ENCODE measurements at places on chromosomes 16 and 17.
A peak's percentile ranks its signal among the peaks of the same experiment; 100 is the strongest.

- no peak for DNase-seq
These were observed 160.4 kb downstream of the ABCA8 start for GRCh38 chr17:68794636-68795434.

DNA sequence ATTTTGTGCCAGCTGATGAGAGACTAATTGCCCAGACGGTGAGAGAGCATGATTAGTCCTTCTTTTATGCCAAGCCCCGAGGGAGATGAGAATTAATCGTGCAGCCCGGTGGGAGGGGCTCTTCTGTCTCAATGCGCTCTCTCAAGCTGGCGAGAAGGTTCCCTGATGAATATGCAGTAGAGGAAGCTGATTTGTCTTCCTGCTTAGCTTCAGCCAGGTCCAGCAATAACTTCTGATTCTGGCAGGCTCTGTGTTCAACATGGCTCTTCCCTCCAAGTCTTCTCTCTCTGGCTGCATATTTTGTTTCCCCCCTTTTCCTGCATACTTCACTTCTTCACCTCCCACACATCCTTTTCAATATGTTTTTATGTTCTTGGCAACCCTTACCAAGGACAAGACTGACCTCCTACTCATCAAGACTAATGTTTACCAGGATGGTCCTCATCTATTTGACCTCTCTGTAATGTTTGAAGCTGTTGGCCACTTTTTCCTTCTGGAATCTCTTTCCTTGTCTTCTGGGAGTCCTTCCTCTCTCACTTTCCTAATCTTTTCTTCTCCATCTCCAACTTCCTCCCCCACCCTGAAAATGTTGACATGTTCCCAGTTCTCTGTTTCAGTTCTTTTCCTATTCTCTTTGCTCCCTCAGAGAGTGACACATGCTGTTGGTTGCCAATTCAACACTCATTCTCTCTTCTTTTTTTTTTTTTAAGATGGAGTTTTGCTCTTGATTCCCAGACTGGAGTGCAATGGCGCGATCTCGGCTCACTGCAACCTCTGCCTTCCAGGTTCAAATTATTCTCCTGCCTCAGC lies 33.1 kb downstream of the ARL4D start:
- DNase-seq: no peak

- DNase-seq: no peak
These were observed 39.8 kb downstream of the KIAA0513 start for GRCh38 chr16:85067426-85067825.

- DNase-seq: no peak
These were observed 194.6 kb downstream of the STX8 start for GRCh38 chr17:9381068-9381467.

DNA sequence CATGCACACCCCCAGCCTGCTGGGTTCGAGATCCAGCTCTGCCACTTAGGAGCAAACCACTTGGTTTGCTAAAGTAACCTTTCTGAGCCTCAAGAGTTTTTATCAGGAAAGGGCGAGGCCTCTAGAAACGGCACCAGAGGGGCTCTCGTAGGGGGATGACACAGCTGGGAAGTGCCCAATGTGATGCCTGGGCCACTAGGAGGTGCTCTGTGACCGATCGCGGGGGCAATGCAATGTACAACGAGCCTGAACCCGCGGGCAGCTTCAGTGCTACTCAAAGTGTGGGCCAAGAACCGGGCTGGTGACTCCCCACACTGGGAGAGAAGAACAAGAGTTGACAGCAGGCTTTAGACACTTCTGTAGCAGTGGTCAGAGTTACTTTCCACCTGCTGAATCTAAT lies 9.4 kb downstream of the C16orf89 start:
- no peak for DNase-seq

DNA sequence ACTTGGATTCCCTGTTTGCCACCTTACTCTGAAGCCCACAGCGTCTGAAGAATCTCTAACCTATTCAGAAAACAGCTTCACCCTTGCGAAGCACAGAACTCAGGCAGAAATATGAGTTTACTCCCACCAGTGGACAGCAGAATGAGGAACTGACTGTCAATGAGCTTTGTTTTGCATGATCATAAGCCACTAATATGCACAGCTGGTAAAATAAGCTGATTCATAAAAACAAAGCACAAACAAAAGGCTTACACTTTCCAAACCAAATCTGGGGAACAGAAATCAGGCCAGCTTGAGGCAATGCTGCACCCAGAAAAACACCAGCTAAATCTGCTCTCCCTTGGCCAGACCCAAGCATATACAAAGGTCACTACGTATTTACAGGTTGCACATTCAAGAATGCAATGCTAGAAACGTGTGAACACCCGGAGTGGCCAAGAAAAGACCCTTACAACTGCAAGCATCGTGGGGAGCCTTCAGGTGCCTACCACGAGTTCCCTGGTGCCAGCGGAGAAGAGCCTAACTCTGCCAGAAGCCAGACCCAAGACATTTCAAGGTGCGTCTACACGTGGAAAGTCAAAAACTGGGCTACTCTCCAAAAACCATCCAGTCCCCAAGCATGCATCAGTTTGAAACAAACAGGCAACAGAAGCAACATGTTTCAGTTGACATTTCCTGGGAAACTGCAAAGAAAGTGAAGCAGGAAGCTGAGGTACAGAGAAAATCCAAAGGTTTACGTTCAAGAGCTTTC lies 207.1 kb downstream of the ZFHX3 start:
- DNase-seq: no peak

DNA sequence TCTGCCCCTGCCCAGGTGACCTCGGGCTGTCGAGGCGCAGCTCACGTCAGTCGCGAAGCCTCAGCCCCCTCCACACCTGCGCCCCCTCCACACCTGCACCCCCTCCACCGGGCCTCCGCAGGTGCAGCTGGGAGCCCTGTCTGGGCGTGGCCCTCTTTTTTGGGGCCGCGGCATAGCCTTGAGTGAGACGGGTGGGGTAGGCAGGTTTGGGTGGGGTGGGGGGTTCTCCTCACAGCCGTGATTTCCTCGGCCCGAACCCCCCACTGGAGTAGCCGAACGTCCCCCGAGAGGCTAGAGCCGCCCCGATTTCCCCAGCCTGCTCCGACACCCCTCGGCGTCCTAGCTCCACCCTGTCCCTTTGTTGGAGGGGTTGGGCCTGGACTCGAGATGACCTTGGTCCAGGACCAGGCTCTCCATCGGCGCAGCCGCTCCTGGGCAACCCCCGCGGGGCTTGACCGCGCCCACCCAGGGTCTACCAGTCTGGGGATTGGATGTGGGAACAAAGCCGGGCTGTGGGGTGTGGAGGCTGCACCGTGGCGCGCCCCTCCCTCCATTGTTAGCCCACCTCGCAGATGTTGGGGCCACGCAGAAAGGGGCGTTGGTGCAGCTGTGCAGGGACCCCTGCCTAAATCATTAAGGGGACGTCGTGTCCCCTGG lies 626 bp downstream of the TUBB3 start:
- DNase-seq: peak; percentile 59

GRCh38 chr17:42673266-42673884 lies 3.4 kb downstream of the PLEKHH3 start:
- DNase-seq: no peak

- DNase-seq: no peak
These were observed 264.7 kb downstream of the ENGASE start for GRCh38 chr17:79339321-79339720.

- no peak for DNase-seq
These were observed 943 bp downstream of the CNTROB start for GRCh38 chr17:7932949-7933348.

DNA sequence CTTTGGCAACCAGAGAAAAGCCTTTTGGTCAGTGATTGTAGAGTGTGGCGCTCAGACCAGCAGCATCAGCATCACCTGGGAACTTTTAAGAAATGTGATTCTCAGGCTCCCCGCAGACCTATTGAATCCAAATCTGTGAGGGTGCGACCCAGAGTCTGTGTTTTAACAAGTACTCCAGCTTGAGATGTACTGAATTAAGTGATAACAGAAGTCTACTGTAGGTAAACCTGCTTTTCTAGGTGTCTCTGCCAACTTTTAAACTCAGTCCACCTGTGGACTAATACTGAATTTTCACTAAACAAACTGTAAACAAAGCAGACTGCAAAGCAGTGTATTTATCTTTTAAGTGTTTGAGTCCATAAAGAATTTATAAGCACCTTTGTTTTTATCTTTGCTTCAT lies 43.6 kb downstream of the NUP93 start:
- DNase-seq: no peak

- no peak for DNase-seq
These were observed 335.1 kb downstream of the CPPED1 start for GRCh38 chr16:12468552-12468951.

DNA sequence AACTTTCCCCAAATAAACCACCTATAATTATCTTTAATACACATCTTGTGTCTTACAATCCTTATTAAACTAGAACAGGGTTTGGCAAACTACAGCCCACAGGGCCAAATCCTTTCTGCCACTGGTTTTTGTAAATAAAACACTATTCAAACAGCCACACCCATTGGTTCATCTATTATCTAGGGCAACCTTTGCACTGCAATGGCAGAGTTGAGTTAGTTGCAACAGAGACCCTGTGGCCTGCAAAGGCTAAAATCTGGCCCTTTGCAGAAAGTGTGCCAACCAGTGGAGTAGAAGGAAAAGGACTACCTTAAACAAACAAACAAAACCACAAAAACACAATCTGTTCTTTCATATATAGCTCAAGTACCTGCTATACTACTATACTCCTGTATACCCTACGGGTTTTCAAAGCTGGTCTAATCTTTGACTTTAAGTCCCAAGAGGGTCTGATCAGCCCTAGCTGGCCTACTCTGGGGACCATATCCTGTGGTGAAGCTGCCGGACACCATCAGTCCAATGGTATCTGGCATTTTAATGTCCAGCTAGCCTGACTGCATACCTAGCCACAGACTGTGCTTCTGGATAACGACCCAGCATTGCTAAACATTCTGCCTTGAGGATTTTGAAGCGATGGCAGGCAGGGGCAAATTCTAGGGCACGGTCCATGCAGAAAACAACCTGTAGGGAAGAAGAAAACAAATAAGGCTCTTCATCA lies 23.3 kb downstream of the CNP start:
- DNase-seq: no peak

DNA sequence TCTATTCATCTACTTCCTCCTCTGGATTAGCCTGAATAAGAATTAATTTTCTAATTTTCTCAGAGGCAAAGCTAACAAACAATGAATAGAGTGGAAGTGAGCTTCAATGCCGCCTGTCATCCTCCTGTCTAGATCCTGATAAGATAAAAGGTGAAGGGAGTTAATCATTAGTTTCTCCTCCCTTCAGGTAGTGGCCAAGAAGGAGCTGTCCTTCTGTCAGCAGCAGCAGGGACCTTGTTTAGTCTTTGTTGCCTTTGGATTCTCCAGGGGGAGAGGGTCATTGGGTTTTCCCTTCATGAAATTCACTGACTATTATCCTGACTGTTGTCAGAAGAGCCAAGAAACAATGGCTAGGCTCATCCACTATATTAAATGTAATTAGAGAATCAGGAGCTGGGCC lies 420.2 kb upstream of the GOT2 start:
- DNase-seq: no peak

GRCh38 chr17:43308999-43309398 lies 75.2 kb upstream of the RNU2-1 start:
- DNase-seq: no peak

GRCh38 chr16:56345406-56346050 lies 79.8 kb downstream of the AMFR start:
- DNase-seq: no peak

- no peak for DNase-seq
These were observed 103.3 kb upstream of the CLEC3A start for GRCh38 chr16:77918809-77919707.

- no peak for DNase-seq
These were observed 759 bp downstream of the ELAC2 start for GRCh38 chr17:13016881-13017654.

DNA sequence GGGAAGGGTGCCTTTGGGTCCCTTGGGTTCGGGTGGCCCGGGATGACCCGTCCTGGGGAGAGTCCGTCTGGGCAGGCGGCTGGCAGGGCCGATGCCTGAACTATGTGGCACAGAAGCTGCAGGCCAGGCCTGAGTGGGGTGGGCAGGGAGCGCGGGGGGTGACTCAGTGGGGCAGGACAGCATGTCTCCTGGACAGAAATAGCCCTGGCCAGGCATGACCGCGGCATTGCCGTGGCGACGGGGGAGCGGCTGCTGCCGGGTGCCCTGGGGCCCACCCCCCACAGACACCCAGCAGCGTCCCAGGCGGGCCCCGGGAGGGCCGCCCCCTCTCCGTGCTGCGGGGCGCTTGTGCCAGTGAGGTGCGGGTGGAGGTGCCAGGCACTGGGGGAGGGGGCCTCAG lies 1.8 kb upstream of the C1QTNF8 start:
- DNase-seq: no peak

DNA sequence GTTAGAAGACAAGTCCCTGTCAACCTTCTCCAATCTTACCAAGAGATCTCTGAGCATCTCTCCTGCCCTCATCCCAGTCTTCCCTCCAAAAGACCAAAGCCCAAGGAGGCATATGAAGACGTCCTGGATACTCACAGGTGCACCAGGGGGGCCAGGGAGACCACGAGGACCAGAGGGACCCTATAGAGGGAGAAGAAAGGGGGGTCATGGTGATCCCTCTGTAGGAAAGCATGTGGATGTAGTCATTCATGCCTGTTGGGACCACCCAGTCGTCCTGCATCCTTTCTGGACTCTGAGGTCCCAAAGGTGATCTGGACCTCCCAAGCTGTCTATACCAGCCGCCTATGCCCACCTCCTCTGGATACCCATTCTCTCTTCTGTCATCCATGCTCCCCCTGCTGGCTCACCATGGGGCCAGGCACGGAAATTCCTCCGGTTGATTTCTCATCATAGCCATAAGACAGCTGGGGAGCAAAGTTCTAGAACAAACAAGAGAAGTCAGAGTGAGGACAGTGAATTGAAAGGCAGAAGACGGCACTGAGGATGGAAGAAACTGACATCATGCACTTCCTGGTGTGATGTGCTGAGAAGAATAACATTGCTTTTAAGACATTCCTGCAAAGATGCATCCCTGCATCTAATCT lies 3.3 kb downstream of the COL1A1 start:
- no peak for DNase-seq

GRCh38 chr17:27257031-27257357 lies 36.9 kb upstream of the WSB1 start:
- DNase-seq: no peak

DNA sequence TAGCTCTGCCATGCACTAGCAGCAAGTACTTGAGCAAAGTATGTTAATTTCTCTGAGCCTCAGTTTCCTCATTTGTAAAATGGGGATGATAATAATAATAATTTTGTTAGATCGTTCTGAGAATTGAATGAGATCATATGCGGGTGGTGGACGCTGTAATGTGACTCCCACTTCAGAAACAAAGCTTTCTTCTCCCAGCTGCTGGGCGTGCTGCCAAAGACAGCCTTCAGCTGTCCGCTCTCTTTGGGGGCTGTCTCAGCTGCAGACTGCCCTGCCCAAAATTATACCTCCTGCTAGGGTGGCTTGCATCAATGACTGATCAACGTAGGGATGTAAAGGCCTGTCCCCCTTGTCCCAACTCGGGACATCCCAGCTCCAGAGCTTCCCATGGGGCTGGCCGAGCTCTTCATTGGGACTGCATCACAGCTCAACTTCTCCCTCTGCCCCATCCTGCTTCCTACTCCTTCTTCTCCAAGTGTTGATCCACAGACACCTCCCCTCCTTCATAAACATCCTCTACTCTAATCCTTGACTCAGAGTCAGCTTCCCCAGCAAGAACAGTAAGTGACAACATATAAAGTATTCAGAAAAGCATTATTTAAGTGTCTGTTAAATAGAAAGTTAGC lies 30.7 kb upstream of the CDH5 start:
- DNase-seq: no peak

GRCh38 chr16:9372934-9373890 lies 281.8 kb downstream of the HAPSTR1 start:
- DNase-seq: no peak

Measured in neuronal stem cell (in vitro differentiated cells).